ENCODE measurements at places on chromosomes 5 and 9.

DNA sequence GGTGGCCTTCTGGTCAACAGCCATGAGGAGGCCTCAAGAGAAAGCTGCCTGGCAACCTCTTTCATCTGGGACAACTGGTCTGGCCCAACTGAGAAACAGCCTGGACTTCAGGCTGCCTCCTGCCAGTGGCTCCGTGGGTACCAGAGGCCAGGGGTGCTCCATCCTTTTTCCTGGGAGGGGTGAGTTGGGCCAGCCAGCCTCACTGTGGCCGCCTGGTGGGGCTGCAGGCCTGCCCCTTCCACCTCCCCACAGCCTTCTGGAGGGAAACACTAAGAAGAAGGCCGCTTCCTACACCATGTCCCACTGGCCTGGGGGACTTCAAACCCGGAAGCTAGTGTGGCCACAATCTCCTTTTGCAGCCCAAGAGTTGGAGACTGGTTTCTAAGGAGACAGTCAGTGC, 13.8 kb upstream of the NKD2 start:
- DNase-seq: no peak

DNA sequence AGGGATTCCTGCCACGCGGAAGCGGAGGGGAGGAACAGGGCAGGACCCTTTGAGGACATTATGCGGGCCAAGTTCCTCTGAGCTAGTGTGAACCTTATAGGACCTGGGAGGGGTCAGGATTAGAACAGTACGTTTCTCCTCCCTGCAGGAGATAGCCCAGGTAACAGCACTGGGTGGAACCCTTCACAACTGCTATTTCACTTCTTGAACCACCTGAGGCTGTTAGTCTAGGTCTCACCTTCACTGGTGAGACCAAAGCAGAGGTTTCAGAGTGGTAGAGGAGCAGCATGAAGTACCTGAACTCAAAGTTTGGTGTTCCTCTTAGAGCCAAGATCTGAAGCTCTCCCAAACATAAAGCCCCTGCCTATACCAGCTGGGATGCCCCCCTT, 832 bp downstream of the EIF4EBP3 start:
- no peak for DNase-seq

- DNase-seq: no peak
Observed at GRCh38 chr9:10268531-10269485, 344.0 kb downstream of the PTPRD start.

DNA sequence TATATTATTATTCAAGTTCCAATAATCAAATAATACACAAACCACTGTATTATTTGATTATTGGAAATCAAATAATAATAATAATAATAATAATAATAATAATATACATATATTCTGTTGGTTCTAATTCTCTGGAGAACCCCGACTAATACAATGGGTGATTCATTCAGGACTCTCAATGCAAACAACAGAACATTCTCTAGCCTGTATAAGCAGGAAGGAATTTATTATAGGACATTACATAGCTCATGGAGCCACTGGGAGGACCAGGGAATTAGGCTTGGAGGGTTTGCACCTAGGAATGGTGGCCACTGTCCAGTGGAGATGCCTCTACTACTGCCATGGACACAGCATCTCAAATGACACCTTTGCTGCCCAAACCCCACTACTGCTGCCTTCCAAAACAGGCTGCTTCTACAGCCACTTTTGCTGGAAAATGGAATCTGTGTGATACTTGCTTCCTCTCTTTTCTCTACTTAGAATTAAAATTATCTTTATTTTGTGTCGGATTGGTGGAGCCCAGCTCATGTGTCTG, 25.9 kb downstream of the PTGS1 start:
- DNase-seq: no peak

DNA sequence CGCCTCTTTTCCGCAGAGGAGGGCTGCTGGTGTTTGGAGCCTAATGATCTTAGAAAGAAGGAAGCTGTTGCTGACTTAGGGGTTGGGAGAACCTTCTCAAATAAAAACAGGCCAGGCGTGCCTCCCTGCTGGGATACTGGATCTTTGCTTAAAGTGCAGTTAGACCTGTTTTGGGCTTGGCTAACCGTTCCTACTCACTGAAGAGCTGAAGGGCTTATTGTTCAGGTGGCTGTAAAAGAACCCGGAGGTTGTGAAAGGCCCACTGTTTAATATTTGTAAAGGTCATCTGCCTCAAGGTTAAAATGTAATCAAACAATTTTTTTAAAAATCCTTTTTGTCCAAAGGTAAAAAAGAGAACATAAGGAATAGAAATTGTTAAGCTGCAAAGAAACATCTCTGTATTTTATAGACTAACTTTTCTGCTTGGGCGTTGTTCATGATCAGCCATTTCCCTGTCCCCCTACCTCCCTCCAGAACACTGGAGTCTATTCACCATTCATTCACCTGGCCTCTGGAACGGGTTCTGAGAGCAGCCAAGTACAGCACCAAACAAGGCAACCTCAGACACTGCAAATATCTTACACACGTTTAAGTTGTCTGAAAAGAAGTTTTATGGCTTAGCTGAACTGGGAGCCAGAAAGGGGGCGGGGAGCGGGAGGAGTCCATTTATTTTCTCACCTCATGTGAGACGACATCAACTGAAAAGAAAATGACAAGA, 18.6 kb upstream of the MTMR12 start:
- no peak for DNase-seq

GRCh38 chr5:158737536-158738027, 362.1 kb downstream of the EBF1 start:
- no peak for DNase-seq

- no peak for DNase-seq
Observed at GRCh38 chr5:143648696-143649095, 163.3 kb upstream of the HMHB1 start.

- DNase-seq: no peak
Observed at GRCh38 chr5:176529741-176530141, 7.5 kb downstream of the RNF44 start.

DNA sequence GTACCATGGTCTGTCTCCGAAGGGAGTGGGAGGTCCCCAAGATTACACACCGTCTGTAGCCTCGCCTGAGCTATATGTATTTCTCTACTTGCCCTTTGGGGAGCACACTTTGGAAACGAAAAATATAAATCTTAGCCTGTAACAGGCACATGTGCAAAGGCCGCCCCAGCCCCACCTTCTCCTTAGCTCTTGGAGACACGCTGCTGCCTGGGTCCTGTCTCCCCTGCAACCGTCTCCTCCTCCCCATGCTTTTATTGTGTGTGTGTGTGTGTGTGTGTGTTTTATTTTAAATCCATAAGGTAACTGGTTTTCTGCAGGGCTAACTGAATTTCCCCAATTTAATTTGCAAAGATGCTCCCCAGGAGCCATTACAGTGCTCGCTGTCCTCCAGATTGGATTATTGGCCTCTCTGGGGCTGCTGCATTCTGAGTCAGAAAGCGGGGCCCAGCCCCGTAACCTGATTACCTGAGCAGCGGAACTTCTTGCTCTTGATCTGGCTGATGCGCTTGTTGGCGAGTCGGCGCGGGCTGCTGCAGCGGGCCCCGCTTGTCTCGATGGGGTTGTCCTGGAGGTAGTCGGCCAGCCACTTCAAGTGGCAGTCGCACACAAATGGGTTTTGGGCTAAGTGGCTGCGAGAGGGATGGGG, 193.3 kb upstream of the PANK3 start:
- DNase-seq: no peak

DNA sequence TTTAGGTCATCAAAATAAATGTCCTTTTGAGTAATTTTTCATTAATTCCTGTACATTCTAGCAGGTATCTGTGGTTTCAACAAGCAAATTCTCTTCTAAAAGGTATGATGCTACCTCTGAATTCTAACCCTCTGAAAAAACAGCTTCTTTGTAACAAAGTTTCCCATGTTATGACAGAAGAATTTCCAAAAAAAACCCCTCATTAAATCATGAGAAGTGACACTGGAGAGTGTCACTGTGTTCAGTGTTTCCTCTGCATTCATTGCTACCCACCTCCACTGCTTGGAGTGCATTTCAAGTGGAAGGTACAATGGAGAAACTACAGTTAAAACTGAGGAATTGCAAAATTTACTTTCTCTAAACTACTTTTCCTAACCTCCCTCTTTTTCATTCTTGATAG, 10.1 kb downstream of the CDKN2A start:
- no peak for DNase-seq

- DNase-seq: no peak
Observed at GRCh38 chr9:134004131-134004873, 12.2 kb upstream of the VAV2 start.

- DNase-seq: no peak
Observed at GRCh38 chr9:127389381-127390247, 7.4 kb upstream of the SLC2A8 start.

GRCh38 chr5:168985454-168985853, 315.5 kb downstream of the SLIT3 start:
- DNase-seq: no peak

DNA sequence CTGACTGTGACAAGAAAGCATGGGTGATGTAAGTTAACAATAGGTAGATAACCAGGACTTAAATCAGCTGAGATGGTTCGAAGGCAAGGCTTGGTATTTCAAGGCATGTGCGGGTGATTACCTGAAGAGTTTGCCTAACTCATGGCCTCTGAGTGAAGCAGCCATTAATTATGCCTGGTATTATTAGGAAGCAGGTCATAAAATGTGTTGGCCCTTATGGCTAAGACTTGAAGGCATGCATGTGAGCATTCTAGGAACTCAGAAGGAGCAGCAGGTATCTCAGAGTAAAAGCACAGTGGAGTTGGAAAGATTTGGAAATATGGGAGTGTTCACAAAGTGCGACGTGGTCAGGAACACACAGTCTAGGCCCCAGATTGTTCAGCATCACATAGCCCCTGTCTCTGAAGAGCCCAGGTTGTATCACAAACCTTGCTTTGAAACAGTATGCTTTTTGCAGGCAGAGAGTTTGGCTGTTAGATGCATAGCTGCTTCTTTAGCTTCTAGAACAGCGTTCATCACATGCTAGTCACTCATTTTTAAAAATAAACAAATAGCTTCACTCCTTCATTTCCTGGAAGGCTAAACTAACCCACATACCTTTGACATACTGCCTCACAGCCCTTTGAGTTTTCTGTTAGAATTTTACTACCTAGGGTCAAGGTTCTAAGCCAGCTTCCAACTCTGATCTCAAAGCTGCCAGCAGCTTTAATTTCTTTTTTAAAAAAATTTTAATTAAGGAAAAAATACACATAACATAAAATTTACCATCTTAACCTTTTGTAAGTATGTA, 2.1 kb downstream of the HEXB start:
- DNase-seq: no peak

- no peak for DNase-seq
Observed at GRCh38 chr9:15018096-15018637, 107.9 kb upstream of the FREM1 start.

GRCh38 chr9:84748112-84748511, 78.6 kb downstream of the NTRK2 start:
- DNase-seq: no peak

DNA sequence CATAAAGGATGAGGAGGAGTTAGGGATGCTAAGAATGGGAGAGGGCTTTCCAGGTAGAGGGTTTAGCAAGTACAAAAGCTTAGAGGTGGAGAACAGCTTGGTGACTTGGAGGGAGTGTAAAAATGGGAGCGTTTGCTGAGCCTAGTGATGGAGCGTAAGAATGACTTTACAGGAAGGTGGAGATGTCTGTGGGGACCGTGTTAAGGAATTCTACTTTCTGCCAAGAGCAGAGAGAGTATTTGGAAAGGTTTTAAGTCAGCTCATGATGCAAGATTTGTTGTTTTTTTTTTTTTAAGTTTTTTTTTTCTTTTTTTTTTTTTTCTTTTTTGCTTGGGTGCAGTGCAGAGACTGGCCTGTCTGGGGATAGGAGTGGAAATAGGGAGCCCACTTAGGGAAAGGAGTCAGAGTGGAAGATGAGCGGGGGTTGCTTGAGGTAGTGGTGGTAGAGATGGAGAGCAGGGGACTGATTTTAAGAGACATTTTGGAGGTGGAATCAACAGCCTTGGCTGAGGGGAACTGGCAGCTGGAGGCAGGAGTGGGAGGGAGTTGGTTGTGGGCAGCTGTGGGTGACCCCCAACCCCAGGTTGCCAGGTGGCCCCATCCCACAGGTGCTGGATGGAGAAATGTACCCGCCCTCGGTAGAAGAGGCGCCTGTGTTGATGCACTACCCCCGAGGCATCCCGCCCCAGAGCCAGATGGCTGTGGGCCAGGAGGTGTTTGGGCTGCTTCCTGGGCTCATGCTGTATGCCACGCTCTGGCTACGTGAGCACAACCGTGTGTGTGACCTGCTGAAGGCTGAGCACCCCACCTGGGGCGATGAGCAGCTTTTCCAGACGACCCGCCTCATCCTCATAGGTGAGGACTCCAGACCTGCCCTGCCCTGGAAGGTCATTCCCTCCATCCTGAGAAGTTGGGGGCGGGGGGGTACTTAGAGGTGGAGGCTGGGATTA, 12.4 kb downstream of the PTGS1 start:
- no peak for DNase-seq

DNA sequence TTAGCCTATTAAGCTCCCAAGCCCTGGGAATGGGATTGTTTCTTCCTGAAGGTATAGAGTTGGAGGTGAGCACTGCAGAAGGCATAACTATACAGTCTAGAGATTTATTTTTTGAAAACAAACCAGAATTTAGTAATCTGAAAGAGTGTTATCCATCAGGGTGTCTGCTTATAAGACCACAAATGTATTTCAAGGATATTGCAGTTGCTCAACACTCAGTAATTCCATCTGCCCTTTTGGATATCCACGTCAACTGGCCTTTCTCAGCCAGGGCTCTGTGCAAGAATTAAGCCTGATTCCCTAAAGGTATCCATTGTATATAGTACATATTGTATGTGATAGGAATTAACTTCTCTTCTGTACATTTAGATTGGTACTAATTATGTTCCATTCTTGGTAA, 15.0 kb upstream of the IL31RA start:
- DNase-seq: no peak

- DNase-seq: no peak
Observed at GRCh38 chr5:445591-445990, 2.6 kb downstream of the EXOC3 start.

DNA sequence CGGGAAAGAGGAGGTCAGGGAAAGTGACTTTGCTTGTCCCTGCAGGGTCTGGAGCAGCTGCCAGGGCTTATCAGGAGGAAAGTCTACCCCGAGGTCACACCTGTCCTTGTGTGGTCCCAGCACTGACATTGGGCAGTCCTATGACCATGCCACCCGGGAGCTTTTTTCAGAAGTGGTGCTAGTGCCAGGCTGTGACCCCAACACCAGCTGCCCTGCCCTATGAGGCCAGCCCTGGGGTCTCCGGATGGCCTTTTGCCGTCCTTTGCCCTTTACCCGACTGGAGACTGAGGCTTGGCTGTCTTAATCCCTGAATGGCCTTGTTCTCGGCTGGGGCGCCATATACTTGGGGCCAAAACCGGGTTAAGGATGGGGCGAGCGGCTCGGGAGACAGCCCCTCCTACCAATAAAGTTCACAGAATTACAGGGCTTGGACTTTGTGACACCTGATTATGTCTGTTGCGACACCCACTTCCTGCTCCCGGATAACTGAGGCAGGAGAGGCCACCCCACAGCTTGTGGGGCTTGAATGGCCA, 22.2 kb upstream of the SLC9A3 start:
- DNase-seq: no peak

DNA sequence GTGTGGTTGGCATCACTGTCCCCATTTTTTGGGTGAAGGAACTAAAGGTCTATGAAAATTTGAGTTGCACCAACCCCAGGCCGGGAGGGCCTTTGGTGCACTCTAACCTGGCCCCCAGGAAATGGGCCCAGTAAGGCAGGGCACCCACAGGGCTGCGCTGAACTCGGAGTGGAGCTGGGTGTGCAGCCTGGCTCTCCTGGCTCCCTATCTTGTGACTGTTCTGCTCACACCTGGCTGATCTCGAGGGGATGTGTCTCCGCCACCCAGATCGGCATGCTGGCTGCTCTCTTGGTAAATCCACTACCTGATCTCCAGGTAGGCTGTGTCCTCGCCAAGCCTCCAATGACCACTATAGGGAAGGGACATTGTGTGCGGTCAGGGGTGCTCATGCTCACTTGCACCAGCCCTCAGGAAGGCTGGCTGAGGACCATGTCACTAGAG, 259.8 kb downstream of the NSG2 start:
- no peak for DNase-seq

Data from AG09319 (cell line).